ENCODE measurements at places on chromosomes 16 and 17. TPM values are rescaled to one million over a fixed set of nuclear protein-coding genes. Genes with fewer than 3 reads are reported as not detected.

Gene TMED6
- total RNA-seq, result 0.29 TPM

Gene SLFN12L
- 0.17 TPM for total RNA-seq

Gene PABPN1L
- not detected for total RNA-seq

Gene RILP
- total RNA-seq, result 8.0 TPM

Gene ENPP7
- not detected for total RNA-seq

Gene CLEC3A
- not detected for total RNA-seq

Gene MPP2
- 4.3 TPM for total RNA-seq

Gene GRAPL
- total RNA-seq, result 0.66 TPM

Gene CACNG3
- total RNA-seq, result not detected

Gene GLTPD2
- not detected for total RNA-seq

Gene DOC2B
- total RNA-seq, result not detected

Gene MAF
- total RNA-seq, result 45.2 TPM

Gene MBTPS1
- 136 TPM for total RNA-seq

Gene GP2
- not detected for total RNA-seq

Gene AIPL1
- not detected for total RNA-seq

All from smooth muscle cell of trachea (primary cell).